Body of pancreas (tissue), 4 donors: ENCODE measurements at places on chromosomes 6 and 20. TPM values are rescaled to one million over a fixed set of nuclear protein-coding genes. Genes with fewer than 3 reads are reported as not detected.

ZNF512B gene
- 12.5 TPM for total RNA-seq

HLA-DRA gene
- total RNA-seq: 129 TPM

FKBP1C gene
- not detected for total RNA-seq

DNA sequence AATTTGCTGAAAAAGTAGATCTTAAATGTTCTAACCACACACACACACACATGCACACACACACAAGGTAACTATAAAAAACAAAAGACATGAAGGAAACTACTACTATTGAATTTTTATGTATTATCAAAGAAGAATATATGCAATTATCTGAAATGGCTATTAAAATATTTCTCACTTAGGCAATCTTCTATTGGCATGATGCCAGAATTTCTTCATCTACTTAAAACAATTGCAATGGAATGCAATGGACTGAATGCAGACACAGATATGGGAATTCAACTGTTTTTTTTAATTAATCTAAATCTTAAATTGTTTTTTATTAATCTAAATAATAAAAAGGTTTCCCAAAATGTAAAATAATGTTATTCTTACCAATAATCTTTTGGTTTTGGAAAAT lies 152.6 kb upstream of the SMLR1 start:
- H3K27me3 ChIP-seq: no peaks in the 10 kb centered on the region
- no peak for DNase-seq
- no peak overlapping the region for H3K27ac ChIP-seq
- no peaks in the 10 kb centered on the region for H3K4me1 ChIP-seq
- no peak overlapping the region for H3K4me3 ChIP-seq

DNA sequence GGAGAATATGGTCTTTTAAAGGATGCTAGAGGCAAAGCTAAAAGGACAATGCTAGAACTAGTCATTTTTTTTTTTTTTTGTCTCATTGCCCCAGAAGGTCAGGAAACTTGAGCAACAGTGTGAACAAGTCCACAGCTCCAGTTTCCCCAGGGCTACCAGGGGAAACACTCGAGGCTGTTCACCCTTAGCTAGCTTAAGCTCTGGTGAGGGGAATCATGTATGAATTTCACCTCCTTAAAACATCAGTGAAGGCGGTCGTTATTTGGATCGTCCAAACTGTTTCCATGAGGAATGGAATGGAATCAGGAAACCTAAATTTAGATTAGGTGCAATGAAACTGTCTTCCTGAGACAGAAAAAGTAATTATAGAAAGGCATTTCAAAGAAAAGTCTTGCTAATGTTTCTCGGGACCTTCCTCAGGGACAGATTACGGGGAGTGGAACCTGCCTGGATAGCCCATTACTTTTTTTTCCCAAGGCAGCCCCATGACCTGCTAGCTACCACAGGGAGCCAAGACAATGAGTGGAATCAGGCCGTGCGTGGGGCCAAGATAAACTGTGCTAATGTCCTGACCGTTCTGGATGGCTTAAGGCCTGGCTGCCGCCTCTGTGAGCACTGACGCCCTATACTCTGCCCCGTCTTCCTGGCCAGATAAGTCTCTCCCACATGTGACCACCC lies 164.8 kb upstream of the SGK1 start:
- H3K36me3 ChIP-seq: no peaks in the 10 kb centered on the region
- no peak for DNase-seq
- no peaks in the 10 kb centered on the region for H3K27me3 ChIP-seq
- peaks cover 37% of the 10 kb centered on the region for H3K4me1 ChIP-seq
- no peak overlapping the region for H3K4me3 ChIP-seq
- no peak overlapping the region for H3K27ac ChIP-seq

DNA sequence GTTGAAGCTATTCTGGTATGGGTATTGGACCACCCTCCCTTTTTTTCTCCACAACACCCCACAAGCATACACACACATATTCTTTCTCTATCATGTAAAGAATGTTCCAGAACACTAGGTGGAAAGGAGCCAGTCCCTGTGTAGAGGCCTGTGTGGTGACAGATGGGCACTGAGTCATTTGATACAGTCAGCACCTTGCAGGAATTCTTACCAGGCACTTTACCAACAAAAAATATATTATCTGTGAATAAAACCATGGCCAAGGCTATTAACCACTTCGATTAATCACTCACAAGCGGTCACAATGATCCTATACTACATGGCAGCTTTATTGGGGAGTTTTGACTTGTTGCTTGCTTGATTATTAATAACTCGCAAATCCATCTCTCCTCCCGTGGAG lies 149.5 kb downstream of the BFSP1 start:
- no peak overlapping the region for H3K4me3 ChIP-seq
- H3K27me3 ChIP-seq: no peaks in the 10 kb centered on the region
- no peaks in the 10 kb centered on the region for H3K36me3 ChIP-seq

GRCh38 chr6:169106176-169106575 lies 147.5 kb downstream of the THBS2 start:
- no peak for DNase-seq
- no peaks in the 10 kb centered on the region for H3K27me3 ChIP-seq
- H3K4me1 ChIP-seq: no peaks in the 10 kb centered on the region
- no peak overlapping the region for H3K4me3 ChIP-seq
- H3K27ac ChIP-seq: no peak overlapping the region
- H3K36me3 ChIP-seq: no peaks in the 10 kb centered on the region

- no peaks in the 10 kb centered on the region for H3K36me3 ChIP-seq
- no peaks in the 10 kb centered on the region for H3K27me3 ChIP-seq
- H3K27ac ChIP-seq: no peak overlapping the region
- H3K4me3 ChIP-seq: no peak overlapping the region
Observed at GRCh38 chr20:59891581-59891980, 41.9 kb downstream of the SYCP2 start.
